ENCODE measurements at places on chromosomes 1 and 21. TPM values are rescaled to one million over a fixed set of nuclear protein-coding genes. Genes with fewer than 3 reads are reported as not detected.

Gene MRPS21
- 71.0 TPM for polyA plus RNA-seq

Gene CENPS
- polyA plus RNA-seq = 11.4 TPM

Gene SPRR2B
- not detected for polyA plus RNA-seq

Gene LCE2A
- not detected for polyA plus RNA-seq

Gene WDR64
- polyA plus RNA-seq = not detected

Gene HRNR
- polyA plus RNA-seq = not detected

Measured in AG04450 (cell line).